ENCODE measurements at places on chromosomes 3 and 15. TPM values are rescaled to one million over a fixed set of nuclear protein-coding genes. Genes with fewer than 3 reads are reported as not detected.

CISH gene
- 229 TPM for total RNA-seq

SLC22A13 gene
- total RNA-seq: 0.29 TPM

STXBP5L gene
- total RNA-seq: not detected

C3orf22 gene
- total RNA-seq: not detected

TEX9 gene
- total RNA-seq: 0.63 TPM

TAGLN3 gene
- 3.4 TPM for total RNA-seq

NDUFB5 gene
- 77.3 TPM for total RNA-seq

GRCh38 chr3:133152056-133152455 is 113.9 kb downstream of the TMEM108 start:
- DNase-seq: no peak

DNA sequence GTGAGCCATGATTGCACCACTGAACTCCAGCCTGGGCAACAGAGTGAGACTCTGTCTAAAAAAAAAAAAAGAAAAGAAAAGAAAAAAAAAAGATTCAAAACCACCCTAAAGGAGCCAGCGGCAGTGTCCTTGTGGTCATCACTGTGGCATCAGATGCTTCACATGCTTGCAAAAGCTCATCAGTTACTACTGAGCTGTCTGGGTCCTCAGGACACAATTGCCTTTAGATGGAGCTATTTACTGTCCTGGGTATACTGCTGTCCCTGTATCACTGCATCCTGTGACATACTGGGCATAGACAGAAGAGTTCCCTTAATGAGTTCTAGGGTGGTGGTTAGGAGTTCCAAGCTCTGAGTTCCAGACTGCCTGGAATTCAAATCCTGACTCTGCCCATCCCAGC is 85.8 kb downstream of the LINGO1 start:
- no peak for DNase-seq

DNA sequence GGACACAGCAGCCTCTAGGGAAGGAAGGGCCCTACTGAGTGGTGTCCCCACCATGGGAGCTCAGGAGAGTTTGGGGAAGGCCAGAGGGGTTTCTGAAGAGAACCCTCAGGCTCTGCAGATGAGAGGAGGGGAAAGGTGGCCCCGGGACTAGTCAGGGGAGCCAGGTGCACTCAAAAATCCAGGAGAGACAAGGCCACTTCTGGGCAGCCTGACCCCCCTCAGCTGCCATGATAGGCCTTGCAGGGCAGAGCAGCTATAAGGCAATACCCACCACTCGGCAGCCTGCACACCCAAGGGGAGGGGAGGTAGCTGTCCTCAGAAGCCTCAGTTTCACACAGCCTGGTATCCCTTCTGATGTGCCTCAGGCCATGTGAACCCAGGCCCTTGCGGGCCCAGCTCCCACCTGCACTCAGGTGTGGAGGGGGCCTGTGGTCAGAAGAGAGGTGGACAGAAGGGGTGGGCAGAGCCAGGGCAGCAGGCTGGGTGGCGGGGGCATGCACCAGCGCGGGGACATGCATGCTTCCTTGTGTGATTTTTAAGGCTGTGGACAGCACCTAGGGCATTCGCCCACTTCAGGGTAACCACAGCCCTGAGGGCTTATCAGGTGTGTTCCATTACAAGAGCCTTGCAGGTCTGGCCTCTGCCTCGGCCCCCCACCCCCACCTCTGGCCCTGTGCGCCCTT is 34.6 kb downstream of the SRPRB start:
- no peak for DNase-seq

GRCh38 chr3:142149673-142149992 is 289 bp upstream of the TFDP2 start:
- no peak for DNase-seq

DNA sequence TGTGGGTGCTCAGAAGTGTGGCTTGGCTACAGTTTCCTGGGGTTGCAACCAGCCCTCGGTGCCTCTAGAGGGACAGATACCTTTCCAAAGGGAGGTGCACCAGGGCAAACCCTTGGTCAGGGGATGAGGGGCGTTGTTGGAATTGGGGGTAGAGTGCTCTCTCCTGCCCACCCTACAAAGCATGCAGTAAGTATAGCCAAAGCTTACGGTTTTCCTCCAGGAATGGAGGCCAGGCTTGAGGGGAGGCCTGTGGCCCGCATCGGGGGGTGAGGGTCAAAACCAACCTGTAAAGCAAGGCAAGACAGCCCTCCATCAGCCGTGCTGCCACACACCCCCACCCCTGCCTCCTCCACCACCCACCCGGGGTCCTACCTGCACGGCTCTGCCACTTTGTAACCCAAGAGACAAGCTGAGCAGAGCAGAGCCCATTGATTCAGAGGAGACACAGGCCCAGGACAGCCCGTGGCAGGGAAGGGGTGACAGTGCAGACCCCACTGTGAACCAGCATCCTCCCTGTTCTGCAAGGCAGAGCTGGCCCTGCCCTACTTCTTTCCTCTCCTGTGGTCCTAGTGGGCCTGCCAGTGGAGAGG is 41.5 kb downstream of the TLE3 start:
- no peak for DNase-seq

DNA sequence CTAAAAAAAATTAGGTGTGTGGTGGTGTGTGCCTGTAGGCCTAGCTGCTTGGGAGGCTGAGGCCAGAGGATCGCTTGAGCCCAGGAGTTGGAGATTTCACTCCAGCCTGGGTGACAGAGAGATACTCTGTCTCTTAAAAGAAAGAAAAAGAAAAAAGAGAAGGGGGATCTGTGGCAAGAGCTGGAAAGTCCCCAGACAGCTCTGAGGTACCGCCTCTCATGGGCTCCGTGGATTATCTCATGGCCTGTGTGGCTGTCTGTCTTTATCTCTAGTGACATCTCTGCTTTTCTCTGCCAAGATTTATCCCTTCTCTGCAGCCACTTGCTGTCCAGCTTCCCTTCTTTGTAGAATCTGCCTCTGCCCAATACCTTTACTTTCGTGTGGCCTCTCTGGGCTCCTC is 5.7 kb downstream of the EXOSC7 start:
- no peak for DNase-seq

DNA sequence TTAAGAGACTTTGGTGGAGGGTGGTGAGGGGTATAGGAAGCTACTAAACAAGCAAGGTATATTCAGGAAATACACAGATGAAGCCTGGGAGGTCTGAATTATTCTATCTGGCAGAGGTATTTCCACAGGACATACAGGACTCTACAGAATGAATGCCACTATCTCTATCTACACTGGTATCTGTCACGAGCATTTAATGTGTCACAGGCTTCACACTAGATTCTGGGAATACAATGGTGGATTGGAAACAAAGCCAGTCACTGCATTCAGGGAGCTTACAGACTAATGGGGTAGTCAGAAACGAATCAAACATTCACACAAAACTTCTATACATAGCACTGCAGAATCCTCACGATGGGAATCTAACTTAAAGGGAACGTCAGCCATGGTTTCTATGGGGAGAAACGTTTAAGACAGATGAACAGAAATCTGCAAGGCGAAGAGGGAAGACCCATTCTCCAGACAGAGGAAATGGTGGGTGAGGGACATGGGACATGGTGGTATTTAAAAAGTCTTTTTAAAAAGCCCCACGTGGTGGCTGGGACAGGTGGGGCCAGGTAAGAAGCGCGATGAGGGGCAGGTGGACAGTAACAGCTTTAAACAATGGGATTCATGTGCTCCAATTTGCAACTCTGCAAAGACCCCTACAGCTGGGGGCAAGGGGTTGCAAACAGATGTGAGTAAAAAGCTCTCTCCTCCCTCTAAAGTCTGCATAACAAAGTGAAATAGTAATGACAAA is 16.5 kb downstream of the LRIG1 start:
- DNase-seq: no peak

DNA sequence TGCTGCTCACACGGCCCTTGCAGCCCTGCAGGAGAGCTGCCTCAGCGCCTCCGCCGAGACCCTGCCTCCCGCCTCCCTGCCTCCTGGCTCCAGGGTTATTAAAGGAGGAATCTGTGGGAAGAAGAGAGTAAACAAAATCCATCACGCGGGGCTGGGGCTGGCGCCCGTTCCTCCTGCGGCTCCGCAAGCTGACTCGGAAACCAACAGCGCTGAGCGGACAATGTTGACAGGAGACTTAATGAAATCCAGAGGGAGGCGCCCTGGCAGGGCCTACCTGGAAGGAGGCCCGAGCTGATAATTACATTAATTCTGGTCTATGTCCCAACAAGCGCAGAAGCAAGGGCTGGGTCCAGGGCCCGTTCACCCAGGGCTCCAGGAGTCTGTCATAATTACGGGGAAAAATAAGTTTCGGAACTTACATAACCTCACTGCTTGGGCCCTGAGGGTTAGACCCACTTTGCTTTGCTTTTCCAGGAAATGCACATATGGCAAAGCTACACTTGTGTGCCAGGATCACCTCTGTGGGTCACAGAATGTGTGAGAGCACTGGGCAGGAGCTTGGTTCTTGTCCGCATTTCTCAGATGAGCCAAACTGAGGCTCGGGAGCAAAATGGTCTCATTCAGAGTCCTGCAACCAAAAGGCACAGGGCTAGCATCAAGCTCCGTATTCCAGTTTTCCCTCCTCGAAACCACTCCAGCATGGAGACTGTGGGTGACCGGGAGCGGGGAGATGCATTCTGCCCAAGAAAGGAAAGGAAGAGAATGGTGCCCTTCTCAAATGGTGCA is 43.8 kb upstream of the SLC6A6 start:
- no peak for DNase-seq

DNA sequence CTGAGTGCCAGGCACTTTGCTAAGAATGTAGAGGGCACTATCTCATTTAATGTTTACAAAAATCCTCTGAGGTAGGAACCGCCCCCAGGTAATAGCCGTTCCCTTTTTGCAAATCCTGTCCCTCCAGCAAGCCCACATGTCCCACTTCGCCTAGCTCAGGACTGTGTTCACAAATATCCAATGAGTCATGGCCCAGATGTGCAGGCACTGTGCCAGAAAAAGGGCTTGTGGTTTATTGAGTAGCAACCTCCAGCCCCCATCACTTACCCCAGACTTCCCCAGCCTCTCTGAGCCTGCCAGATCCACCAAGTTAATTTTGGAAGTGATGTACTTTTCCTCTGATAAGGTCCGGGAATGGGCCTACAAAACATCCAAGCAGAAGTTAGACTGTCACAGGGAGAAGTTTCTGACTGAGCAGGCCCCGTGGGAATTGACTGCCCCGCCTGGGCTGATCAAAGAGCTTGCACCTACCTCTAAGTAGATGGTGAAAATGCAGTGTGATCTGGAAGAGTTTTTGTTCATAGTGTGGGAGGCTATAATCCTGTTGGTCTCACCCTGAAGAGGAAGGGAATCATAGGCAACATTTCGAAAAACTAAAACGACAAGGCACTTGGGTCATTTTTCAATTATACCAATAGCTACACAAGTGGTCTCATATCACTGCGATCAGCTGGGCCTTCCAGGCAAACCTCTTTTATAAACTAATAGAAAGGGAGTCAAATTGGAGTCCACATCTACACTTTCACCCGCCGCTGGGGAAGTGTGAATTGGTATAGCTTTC is 15.7 kb downstream of the KIF9 start:
- peak; percentile 41 for DNase-seq

GRCh38 chr3:51343918-51344687 is 41.0 kb upstream of the MANF start:
- no peak for DNase-seq

DNA sequence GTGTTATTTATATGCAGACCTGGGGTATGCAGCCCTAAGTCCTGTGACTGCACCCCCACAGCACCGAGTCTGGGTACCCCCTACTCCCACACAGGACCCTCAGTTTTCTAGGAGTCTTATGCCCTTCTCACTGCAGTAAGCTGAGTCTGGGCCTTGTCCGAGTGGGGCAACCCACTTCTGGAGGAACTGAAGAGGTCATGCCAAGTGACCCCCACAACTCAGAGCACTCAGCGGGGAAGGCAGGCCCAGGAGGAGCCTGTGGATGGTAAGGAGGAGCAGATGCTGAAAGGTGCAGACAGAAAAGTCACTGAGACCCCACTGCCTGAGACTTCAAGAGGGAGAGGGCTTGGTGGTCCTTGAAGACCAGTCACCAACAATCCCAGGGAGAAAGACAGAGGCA is 56.1 kb upstream of the FGD5 start:
- no peak for DNase-seq

GRCh38 chr3:89227634-89228033 is 120.2 kb downstream of the EPHA3 start:
- no peak for DNase-seq

DNA sequence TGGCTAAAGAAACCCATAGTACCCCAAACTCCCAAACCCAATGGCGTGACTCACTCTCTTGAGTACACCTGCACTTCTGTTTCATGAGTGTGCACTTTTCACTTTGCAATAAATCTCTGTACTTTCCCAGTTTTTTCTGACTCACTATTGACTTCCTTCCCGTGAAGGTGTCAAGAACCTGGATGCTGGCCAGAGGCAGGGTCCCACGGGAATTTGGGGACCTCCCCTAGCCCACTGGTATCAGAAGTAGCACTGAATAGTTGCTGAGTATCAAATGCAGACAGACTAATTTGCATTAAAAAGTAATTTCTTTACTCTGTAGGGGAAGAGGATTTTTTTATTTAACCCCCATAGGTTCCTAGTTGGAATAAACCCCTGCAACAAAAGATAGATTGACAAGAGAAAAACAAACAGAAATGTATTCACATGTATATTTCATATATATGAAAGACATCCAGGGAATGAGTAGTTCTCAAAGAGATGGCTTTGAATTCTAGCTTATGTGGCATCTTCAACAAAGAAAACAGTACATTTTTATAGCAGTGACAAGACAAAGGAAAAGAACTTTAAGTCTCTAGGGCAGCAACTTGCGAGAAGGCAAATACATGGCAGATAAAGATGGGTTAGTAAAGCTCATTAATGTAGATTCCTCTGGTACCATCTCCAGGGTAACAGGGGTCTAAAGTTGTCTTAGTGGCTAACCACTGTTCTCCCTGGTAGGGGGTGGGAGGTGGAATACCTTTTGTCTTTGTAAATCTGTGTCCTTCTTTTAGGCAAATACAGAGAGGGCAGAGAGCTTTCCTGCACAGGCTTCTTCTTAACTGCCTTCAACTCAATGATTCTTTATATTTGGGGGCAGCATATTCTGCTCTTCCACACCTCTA is 385.5 kb upstream of the PDZRN3 start:
- DNase-seq: no peak

GRCh38 chr3:138395865-138396751 is 38.3 kb upstream of the ESYT3 start:
- DNase-seq: no peak

- DNase-seq: no peak
Measured at GRCh38 chr3:11120091-11120805, 34.0 kb upstream of the HRH1 start.
